ENCODE measurements at places on chromosomes 11 and 22.

DNA sequence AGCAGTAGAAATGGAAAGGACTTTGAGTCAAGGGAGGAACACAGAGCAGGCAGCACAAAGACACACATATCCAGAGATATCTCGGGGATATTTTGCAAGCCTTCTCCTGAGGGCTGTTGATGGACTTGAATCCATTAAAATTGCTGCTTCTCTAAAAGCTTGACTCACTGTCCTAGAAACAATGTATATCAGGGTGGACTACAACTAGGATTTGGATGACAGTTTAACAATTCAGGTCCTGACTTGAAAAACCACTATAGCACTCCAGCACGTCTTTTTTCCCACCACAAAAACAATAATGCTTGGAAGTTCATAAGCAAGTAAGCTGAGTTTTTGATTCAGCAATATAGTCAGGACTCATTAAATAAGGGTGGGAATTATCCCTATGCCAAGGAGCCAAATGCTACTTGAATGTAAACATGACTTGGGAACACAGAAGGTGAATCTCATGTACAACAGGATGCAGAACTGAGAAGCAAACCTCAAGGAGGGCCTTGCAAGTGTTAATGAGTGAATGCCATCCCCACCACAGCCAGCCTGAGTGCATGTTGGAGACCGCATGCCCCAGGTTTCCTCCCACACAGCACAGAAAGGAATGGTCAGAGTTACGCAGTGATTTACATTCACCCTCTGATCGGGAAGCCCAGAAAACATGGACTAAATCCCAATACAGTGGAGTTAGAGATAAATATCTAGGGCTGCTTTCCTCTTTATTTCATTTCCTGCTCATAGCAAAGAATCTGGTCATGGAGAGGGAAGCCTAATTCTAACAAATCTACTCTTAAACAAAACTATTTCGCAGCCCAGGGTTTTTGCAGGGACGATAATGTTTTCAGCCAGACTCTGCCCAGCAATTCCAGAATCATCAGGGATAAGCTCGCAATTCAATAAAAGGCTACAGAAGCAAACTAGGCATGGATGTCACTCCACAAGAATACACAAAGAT, 98.4 kb upstream of the OR9G4 start:
- no peak for DNase-seq

GRCh38 chr22:37109242-37109917, at the start of gene TMPRSS6:
TSS of gene TMPRSS6 (minus strand) at chr22:37109713. CDS start at chr22:37103417, 6,296 bp downstream.
- no peak for DNase-seq

- no peak for DNase-seq
Measured at GRCh38 chr11:73995731-73996130, 13.1 kb upstream of the UCP2 start.

DNA sequence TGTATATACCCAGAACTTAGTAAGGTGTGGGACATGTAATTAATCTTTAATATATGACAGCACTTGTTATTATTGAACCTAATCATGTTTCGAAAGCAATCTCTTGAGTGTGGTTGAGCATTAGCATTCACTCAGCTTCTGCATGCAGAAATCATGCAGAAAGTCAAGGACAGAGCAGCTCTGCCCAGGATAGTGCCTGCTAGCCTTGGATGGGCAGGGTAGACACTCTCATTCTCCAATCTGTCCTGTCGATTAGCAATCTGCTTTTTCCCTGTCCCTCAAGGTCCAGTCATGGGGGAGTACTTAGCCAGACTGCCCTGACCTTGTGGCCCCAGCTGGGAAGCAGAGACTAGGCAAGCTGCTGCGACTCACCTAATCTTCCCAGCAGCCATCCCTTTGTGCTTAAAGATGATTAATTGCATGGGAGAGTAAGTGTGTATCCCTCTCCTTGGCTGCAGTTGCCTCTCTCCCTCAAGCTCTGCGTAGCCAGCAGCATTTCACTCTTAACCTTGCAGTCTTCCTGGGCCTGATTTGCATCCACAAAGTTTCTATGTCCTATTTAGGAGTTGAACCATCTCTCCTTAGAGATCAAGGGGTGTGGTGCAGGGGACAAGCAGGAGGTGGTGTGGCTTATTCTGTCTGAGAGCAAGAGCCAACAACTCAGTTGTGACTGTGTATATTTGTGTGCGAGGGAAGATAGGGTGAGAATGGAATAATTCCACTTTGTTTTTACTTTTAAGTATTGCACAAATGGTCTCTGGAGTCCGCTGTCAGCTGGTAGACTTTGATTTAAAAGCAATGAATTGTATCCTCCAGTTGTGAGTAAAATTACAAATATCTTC, 101.4 kb downstream of the FDX1 start:
- no peak for DNase-seq

DNA sequence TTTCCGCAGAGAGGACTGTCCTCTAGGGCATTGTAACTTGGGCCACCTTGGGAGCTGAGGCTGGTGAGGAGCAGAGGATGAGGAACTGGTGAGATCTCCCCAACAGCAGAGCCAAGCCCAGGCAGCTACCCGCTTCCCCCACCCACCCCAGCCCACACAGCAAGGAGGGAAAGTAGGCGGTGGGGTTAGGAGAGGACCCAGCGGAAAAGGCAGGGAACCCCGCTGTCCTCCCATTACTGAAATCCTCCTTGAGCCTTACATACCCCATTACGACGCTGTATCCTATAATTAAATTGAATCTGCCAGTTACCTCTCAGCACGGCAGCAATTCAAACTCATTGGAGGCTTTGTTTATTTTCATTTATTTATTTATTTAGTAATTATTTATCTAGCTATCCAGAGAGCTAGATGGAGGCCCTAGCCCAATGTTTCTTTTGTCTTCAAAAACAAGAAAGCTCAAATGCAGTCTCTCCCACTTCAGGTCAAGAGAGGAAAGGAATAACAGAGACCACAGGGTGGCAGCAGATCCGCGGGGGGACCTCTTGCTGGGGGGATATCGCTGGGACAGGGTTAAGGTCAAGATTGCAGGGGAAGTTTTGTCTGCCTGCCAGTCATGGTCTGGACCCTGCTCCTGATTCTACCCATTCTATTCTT, 218.0 kb downstream of the ST3GAL4 start:
- no peak for DNase-seq

GRCh38 chr11:1220941-1221721, 1.7 kb upstream of the MUC5B start:
- no peak for DNase-seq

- DNase-seq, result no peak
Measured at GRCh38 chr11:82117362-82117761, 616.3 kb downstream of the FAM181B start.

GRCh38 chr11:1382831-1383607, 6.7 kb upstream of the BRSK2 start:
- peak; percentile 46 for DNase-seq

GRCh38 chr11:38153985-38154384, 1555.9 kb upstream of the RAG2 start:
- no peak for DNase-seq

DNA sequence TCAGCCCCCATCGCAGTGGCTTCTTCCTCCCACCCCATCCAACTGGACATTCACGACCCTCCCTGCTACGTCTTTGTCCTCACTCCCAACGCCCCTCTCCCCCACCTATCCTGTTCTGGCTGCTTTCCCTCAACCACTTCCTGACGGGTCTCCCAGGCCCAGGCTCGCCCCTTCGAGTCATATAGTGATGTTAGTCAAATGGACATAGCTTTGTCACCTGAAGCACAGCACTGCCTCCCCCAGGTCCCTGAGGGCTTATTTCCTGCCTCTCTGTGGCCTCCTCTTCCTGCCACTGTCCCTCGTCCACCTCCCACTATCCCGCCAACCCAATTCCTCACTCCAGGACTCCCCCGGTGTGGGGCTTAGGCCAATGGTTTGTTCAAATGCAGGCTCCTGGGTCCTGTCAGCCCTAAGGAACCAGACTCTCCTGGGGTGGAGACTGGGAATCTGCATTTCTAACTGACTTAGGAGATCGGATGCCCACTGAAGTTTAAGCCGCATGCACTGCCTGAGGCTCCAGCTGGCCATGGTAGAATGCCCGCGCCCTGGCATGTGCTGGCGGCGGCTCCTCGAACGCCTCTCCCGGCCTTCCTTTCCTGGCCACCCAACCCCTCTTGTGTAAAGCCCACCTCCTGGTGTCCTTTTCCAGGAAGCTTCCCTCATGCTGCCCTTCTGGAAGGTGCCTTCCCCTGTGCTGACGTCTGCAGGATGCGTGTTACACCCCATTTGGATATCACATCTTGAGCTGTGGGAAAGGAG, 18.3 kb downstream of the SUN2 start:
- DNase-seq, result no peak

DNA sequence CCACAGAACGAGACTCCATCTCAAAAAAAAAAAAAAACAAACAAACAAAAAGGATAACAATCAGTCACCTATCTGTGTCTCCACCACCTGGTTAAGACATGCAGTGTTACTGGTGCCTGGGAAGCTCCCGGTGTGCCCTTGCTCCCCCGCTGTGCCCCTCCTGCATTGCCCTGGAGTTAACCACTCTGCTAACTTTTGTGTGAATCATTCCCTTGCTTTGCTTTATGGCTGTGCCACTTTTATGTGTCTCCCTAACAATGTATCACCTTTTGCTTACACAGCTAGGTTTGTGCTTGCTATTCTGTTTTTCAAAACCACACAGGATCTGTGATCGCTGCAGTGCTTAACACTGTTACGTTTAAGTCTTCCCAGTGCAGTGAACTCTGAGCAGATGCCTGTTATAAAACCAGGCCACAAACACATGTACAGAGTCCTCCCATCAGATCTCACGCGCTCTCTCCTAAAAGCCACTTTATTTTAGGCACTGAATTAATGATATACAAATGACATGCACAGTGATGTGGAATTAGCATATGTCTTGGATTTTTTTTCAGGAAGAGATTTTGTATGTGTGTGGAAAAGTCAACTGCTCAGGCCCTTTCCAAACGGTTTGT, 69.9 kb downstream of the BUD13 start:
- DNase-seq, result no peak

- DNase-seq, result no peak
Measured at GRCh38 chr22:30036656-30037055, 43.6 kb upstream of the HORMAD2 start.

DNA sequence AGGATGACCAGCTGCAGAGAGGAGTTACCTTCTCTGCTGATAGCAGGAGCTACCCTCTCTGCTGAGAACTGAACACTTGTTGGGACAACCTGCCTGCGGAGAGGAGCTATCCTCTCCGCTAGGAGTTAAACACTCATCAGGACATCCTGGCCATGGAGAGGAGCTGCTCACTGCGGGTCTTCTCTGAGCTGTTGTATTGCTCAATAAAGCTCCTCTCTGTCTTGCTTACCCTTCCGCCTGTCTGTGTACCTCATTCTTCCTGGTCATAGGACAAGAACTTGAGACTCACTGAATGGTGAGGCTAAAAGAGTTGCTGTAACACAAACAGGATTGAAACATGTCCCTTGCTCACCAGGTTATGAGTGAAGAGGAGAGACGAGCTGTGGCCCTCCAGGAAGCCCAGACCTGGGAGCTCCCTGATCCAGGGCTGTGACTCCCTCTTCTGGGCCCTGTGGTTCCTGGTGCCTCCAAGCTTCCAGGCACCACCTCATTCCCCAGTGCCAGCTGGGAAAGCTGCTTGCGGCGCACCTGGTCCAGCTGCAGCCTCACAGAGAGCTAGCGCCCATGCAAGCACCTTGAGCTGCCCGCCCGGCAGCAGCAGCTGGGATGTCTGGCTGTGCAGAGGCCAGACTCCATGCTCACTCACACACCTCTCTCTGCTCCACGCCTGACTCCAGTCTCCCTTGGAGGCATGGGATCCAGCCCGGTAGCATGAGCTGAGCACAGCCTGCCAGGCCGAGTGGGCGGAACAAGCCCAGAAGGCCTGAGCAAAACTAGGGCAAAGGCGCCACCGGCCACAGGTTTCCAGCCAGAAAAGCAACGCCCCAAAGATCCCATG, 50.5 kb downstream of the RAB30 start:
- DNase-seq, result no peak

DNA sequence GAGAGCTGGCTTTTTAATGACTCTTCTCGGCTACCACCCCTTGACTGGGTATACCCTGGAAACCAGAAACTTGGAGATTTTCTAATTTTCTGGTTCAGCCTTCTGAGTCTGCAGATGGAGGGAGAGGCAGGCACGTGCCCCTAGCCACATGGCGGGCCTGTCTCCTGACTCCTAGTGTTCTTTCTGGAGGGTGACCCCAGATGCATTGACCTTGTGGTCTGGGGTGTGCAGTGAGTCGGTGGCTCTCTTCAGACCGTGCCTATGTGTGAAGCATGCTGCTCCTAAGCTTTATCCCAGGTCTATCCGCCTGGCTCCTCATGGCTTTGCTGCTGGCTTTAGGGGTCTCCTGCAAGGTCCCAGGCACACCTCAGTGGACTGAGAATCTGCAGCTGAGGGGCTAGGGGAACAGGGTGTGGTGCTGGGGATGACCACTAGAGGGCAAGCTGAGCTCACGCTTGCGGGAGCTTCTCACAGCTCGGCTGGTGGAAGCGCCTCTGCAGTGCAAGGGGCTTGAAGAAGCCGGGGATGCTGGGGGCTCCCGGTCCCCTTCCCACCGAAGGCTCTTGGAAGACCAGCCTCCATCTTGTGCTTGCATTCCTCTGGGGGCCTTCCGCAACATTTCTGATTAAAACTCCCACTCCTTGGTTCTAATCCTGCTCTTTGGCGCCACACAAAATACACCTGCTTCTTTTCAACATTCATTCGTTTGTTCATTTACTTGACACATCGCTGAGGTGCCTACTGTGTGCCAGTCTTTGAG, 51.8 kb downstream of the OTOG start:
- DNase-seq, result peak; percentile 18
